ENCODE measurements at places on chromosomes 5 and 9. TPM values are rescaled to one million over a fixed set of nuclear protein-coding genes. Genes with fewer than 3 reads are reported as not detected.

DNA sequence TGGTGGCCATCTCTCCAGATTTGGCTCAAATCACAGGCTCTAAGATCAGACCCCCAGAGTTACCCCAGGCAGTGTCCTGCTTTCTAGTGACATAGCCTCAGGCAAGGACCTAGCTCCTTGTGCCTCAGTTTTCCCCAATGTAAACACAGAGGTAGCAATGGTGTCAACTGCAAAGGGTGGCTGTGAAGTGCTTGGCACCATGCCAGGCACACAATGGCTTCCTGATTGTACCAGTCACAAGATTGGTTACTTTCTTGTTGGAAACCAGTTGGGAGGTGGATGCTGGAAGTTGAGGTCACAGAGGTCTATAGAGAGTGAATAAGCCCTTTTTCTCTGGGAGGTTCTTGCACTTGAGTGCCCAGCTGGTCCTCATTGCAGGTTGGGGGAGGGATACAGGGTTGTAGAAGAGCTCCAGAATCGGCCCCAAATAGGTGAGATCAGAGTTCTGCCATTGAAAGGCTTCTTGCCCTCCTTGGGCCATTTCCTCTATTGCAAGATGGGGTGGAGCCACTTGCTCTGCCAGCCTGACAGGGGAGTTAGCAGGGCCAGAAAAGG, 2.3 kb downstream of the STKLD1 start:
- DNase-seq: no peak

GRCh38 chr9:127555840-127556820, 55.9 kb upstream of the STXBP1 start:
- no peak for DNase-seq

The PPP1R26 gene
- 14.3 TPM for polyA plus RNA-seq

- no peak for DNase-seq
Measured at GRCh38 chr5:88551724-88552345, 283.2 kb upstream of the TMEM161B start.

The COL5A1 gene
- 460 TPM for polyA plus RNA-seq

GRCh38 chr5:92849756-92850155, 731.3 kb downstream of the NR2F1-AS1 start:
- DNase-seq: peak; percentile 50

The SOWAHA gene
- polyA plus RNA-seq: 0.23 TPM

- DNase-seq: peak; percentile 41
Measured at GRCh38 chr9:10265153-10265631, 347.6 kb downstream of the PTPRD start.

- DNase-seq: no peak
Measured at GRCh38 chr5:52840277-52841050, 52.7 kb downstream of the ITGA1 start.

DNA sequence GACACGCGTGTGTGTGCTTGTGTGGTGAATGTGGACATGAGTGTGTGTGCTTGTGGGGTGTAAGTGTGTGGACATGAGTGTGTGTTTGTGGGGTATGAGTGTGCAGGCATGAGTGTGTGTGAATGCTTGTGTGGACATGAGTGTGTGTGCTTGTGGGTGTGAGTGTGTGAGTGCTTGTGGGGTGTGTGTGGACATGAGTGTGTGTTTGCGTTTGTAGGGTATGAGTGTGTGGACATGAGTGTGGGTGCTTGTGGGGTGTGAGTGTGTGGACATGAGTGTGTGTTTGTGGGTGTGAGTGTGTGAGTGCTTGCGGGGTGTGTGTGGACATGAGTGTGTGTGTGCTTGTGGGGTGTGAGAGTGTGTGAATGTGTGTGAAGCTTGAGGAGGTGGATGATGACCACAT, 29.8 kb upstream of the TIFAB start:
- DNase-seq: no peak

GRCh38 chr5:82594097-82594496, 315.9 kb upstream of the RPS23 start:
- no peak for DNase-seq

The RMI1 gene
- polyA plus RNA-seq: 8.1 TPM

DNA sequence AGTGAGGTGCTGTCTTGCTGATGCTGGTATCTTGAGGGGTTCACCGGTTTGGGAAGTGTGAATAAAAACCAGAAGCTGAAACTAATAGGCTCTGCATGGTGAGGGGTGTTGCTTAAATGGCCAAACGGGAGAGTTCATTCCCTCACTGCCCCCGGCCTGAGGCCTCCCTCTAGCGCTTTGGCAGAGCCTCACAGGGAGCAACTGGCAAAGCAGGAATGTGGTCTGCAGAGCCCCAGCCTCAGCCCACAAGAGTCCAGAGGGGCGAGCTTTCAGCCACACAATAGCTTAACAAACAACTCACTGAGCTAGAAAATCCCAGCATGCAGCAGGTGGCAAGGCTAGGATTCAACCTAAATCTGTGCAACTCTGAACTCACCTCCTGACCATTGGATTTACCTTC, 234.8 kb downstream of the MED10 start:
- DNase-seq: no peak

- DNase-seq: no peak
Measured at GRCh38 chr5:163094492-163095180, 342.8 kb upstream of the CCNG1 start.

DNA sequence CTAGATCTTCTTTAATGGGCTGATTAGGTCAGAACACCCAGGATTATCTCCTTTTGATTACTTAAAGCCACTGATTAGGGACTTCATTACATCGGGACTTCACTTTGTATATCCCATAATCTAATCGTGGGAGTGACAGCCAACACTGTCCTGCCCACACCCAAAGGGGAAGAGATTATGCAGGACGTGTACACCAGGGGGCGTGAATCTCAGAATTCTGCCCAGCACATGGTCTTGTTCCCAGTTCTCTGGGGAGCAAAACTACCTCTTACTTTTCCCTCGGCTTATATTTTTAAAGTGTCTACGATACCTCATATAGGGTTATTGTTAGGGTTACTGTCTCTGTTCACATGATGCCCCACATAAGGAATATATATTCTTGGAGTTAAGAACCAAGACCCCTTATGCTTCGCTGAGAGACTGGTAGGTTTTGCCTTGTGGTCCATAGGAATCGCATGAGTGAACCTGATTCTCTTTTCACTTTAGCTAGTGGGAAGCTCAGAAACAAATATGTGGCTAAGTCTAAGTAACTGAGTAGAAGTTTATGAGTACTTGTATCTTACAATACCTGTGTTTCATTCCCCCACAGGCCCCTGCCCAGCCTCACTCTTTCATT, 192.7 kb downstream of the GNA14 start:
- DNase-seq: no peak

GRCh38 chr5:148438933-148439332, 55.2 kb downstream of the FBXO38 start:
- no peak for DNase-seq

The CDO1 gene
- polyA plus RNA-seq: 15.4 TPM

DNA sequence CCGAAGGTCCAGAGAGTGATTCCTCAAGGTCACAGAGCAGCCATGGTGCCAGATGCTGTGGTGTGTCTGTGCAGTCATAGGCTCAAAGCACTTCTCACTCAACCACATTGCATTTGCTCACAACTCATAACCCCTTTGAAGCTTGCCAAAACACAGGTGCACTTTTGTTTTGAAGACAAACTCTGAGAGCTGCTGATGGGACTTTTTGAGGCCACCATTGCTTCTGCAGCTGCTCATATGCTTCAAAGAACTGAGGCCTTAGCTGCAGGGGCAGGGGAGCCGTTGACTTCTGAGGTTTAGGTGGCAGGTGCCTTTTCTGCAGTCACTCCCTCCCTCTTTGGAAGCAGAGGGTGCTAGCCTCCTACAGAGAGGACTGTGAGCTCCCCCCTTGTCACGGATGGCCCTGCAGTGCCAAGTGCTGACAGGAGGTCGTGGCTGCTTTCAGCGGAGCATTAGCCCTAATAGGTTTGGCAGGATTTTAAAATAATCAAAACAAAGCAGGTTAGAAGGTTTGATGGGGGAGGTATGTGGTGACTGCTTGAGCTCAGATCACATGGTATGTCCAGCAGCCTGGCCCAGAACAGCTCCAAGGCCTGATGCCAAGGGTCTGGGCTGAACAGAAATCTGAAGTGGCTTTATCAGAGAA, 232.1 kb downstream of the MAN2A1 start:
- no peak for DNase-seq

The AK8 gene
- 0.48 TPM for polyA plus RNA-seq
